GM19239 (cell line): ENCODE measurements at places on chromosomes 11 and 22.

DNA sequence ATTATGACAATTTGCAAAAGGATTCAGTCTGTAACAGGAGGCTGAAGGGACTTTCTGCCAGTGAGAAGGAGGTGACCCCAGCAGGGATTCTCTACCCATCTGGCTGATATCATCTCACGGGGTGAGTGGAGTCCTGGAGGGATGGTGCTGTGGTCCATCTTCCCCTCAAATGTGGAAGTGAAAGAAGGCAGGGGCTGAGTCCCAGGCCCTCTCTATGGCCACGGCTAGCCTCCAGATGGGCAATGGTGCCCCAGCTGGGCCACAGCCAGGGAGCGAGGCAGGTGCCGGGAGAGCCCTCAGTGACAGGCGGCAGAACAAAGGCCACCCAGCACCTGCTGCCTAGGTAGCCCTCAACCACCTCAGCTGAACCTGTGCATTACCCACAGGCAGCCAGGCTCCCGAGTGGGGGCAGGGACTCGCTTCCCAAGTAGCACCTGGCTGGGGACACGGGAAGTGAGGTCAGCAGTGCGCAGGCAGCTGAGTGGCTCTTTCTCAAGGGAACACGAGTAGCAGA, 6.7 kb downstream of the NECTIN1 start:
- no peak for DNase-seq

DNA sequence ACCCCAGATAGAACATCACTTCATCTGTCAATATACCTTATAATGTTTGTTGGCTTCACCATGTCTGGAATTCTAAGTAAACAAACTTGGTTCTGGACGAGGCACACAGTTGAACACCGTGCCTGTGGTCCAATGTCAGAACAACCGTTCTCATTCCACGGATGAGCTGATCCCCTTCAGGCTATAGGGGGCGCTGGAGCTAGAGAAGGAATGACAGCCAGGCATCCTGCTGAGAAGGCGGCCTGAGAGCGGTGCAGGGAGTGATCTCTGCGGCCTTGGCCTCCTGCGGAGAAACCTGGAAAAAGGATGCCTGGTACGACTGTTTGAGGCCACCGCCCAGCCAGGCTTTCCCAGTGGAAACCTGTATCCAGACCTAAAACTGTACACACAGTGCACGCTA, 48.7 kb downstream of the FDX1 start:
- no peak for DNase-seq

- no peak for DNase-seq
These were observed 1083.1 kb downstream of the LRRC4C start for GRCh38 chr11:40376331-40376730.

- no peak for DNase-seq
These were observed 25.5 kb downstream of the UVRAG start for GRCh38 chr11:75840522-75840921.

GRCh38 chr11:115743719-115744118, 239.5 kb upstream of the CADM1 start:
- DNase-seq, result no peak

- DNase-seq, result no peak
These were observed 280.7 kb upstream of the RAG2 start for GRCh38 chr11:36878737-36879136.

DNA sequence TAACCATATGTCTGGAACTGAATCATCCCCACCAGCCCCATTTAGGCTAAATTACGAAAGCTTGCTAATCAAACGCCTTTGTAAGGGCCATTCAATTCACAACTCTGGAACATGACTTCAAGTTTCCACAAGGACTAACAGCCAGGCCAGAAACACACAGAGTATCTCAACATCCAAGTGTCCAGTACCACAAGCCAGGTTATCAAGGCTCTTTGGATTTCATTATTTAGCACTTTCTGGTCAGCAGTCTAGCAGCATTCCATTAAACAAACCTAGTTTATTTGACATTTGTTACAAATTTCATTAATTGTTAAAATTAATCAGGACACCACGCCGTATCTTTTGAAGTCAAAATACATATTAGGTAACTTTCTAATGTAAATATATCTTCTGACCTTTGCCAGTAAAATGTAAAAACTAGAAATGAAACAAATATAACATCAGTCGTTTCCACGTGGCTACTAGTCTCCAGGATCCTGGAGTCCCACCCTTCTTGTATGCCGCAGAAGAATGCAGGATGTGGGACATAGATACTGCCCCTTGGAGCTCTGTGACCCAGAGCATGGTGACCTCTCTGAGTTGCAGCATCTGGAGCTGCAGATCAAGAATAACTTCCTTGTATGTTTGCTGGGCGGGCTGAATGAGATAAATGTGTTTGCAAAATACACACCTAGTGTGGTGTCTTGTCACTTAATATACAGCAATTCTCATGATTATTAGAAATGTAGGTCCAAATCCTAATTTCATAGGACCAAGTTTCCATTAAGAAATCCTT, 64.7 kb downstream of the MPPED2 start:
- no peak for DNase-seq

GRCh38 chr11:124799348-124800225, 619 bp downstream of the MSANTD2 start:
- peak; percentile 22 for DNase-seq

- no peak for DNase-seq
These were observed 10.5 kb downstream of the MIF start for GRCh38 chr22:23904573-23905254.

GRCh38 chr11:5065027-5065426, 4.3 kb upstream of the OR52E1 start:
- no peak for DNase-seq

DNA sequence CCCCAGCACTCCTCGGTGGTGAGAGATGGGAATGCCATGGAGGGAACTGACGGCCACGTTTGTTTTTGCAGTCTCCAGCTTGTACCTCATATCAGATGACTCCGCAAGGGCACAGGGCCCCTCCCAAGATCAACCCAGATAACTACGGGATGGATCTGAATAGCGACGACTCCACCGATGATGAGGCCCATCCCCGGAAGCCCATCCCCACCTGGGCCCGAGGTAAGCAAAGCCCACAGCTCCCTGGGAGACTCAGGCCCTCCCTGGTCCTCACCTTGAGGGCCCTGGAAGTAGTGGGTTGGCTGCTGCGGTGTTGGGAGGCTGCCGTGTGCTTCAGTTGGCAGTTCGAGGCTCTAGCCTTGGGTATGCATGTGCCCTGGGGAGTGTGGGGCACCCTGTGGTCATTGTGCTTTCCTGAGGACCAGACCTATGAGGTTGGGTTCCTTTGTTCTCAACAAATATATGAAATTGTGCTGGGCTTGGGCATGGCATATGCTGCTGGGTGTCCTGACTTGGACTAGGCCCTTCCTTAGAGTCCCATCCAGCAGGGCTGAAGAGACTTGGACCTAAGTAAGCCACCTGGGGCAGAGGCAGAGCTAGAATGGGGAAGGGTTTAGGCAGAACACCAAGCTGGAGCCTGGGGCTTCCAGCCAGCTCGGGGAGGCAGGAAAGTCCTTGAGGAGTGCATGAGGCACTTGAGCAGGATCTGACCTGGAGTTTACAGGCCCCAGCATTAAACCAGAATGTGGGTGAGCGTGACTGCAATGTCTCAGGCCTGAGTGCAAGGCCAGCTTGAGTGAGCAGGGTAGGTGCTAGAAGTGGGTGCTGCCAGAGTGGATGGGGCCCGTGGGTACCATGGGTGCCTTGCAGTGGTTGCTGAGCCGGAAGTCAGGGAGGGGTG, 26.4 kb downstream of the INCENP start:
- DNase-seq, result no peak

GRCh38 chr11:11605181-11605580, 16.6 kb downstream of the GALNT18 start:
- DNase-seq, result no peak

DNA sequence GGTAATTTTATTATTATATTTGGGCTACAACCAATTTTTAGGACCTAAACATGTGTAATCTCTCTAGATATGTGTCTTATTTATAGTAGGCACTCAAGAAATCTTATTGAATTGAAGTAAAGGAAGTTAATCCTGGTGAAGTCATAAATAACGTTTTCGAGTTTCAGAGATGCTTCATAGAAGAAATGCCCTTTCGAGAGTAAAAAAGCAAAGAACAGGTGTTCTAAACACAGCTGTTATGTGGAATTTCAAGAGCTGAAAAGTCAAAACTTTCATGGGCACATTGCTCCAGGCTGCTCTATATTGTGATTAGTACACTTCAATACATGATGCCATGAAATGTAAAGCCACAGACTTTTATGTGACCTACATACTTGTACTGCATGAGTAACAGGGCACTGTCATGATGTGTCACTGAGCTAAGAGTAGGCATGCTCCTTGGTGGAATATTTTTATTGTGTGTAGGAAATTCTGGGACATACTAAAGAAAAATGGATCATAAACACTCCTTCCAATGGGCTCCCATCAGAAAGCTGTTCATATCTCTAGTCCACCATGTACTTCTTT, 7.2 kb upstream of the ELMOD1 start:
- DNase-seq, result no peak

GRCh38 chr11:131656839-131657211, 286.4 kb downstream of the NTM start:
- no peak for DNase-seq

DNA sequence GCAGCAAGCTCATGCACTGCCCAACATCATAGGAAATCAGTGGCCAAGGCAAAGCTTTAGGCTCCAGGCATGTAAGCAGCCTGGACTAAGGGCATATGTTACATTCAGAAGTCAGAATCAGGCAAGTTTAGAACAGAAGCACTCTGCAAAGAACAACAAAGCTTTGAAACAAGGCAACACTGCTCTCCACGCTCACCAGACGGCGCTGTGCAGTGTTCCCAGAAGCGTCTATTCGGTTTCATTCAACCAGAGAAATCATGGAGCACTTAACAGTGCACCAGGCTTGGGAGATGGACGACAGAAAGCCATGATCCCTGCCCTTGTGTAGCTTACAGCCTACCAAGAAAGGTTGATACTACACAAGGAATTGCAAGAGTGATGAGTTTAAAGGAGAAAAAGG, 555.8 kb downstream of the BUD13 start:
- no peak for DNase-seq

DNA sequence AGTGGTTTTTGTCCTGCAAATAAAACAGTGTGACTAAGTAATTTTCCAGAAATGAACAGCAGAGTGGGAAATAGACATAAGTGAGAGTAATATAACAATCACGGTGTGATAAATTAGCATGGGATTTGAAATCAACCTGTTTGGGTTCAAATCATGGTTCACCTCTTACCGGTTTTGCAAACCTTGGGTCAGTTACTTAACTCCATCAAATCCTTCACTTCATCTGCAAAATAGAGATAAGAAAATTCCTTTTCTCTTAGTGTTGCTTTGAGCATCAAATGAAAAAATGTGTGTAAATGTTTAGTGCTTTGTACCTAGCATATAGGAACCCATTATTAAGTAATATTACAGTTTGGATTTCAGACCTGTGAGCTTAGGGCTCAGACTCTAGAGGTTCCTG, 152.2 kb downstream of the TEAD1 start:
- DNase-seq, result no peak

DNA sequence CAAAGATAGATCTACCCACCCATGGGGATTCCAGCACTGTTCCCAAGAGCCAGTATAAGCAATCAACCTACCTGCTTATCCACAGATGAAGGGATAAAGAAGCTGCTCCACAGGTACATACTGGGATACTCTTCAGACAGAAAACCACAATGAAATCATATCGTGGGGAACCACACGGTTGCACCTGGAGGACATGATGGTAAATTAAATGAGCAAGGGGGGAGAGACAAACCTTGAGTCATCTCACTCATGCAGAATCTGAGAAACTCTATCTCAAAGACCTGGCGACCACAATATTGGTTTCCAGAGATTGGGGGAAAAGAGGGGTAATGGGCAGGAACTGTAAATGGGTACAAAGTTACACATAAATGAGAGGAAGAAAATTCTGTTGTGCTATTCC, 14.5 kb downstream of the RGL4 start:
- no peak for DNase-seq

DNA sequence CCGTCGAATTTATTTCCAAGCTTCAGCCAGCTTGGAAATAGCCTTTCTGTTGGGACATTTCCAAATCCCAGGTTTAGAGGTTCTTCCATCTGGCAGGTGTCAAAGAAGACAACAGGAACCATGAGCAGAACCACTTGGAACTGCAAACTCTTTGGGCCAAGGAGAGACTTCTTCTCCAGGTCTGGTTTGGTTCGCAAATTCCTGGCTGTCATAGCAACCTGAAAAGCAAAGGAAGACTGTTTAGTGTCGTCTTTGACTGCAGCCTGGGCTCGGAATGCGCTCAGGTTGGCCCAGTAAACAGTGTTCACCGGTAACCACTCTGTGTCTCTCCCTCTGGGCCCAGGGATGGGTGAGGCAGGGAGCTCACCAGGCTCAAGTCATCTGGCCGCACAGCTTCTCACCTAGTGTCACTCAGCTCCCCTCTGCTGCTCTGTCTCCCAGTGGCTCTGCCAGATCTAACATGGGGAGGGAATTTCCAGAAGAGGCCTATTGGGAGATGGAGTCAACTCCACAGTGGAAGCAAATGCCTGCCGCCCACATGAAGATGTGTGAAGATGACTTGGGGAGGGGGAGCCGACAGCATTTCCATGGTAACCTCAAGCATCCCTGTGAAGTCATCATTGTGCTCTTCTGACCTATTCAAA, 11.9 kb upstream of the CLMP start:
- DNase-seq, result no peak

- DNase-seq, result no peak
These were observed 785 bp upstream of the EFCAB6 start for GRCh38 chr22:43812890-43813289.

GRCh38 chr22:26957897-26958296, 300.5 kb downstream of the MIAT start:
- no peak for DNase-seq

- DNase-seq, result no peak
These were observed 40.7 kb downstream of the OR4C45 start for GRCh38 chr11:50073113-50074105.

- no peak for DNase-seq
These were observed 30.0 kb upstream of the SEZ6L start for GRCh38 chr22:26139310-26139709.

DNA sequence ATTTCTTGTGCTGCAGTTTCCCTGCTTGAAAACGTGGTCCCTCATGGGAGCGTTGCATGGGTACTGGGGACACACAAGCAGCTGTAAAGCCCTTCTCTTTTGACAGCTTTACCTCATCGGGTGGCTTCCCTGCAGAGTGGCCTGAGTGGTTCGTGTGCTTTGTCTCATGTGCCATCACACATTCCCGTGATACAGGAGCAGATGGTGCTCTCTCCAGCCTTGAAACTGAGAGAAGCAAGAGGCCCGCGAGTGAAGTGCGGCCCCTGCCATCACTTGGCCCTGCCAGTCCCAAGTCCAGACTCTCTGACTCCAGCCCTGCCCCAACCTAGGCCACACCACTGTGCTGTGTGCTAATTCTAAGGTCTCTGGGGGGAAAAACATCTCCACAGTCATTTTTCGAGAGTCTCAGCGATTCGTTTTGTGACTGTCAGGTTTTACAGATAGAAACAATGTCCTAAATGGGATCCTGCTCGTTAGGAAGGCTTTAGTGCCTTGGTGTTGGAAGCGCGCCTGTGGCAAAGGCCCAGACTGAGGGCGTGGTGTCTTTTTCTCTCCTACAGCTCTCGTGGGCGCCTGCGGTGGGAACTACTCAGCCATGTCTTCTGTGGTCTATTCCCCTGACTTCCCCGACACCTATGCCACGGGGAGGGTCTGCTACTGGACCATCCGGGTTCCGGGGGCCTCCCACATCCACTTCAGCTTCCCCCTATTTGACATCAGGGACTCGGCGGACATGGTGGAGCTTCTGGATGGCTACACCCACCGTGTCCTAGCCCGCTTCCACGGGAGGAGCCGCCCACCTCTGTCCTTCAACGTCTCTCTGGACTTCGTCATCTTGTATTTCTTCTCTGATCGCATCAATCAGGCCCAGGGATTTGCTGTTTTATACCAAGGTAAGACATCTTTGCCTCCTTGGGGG, 64.2 kb downstream of the KREMEN1 start:
- no peak for DNase-seq
